ENCODE measurements at places on chromosomes 1 and 21.

DNA sequence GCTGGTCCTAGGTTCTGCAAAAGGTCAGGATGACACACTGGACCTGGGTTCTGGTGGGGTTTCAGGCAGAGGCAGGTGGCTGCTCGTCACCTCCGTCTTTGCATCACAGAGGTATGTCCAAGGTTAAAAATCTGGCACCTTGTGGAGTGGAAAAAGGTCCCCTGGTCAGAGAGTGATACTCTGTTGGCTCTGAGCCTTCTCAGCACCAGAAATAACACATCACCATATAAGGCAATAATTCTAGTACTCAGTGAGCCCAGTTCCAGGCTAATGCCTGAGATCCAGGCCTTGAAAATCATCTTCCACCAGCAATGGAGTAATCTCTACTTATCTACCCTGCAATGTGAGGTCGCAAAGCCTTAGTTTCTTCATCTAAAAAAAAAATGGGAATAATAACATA, 127.3 kb upstream of the C8B start:
- no peak for DNase-seq

- DNase-seq = no peak
Observed at GRCh38 chr1:156581661-156582387, 2.3 kb downstream of the TTC24 start.

DNA sequence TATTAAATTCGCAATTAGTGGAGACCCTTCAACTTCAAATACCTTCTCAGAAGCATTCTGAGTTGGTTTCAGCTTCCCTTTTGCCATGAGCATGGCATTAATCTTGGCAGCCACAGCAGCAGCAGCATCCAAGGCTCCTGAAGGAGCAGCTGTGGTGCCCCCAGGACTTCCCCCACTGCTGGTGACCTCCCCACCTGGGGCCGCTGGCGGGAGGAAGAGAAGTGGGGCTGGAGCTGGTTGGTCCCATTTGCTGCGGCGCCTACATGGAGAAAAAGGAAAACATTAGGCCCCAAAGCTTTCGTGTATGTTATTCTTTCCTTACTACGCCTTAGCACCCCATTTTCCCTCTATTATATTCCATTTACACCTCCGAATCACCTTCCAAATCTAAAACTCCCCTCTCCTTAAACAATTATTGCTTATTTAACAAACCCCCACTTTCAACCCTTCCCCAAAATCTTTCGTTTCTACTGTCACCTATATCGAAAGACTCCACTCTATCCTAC, 569 bp downstream of the KHDC4 start:
- DNase-seq = no peak

- peak; percentile 10 for DNase-seq
Observed at GRCh38 chr21:35853321-35854239, 206.7 kb downstream of the SETD4 start.

- no peak for DNase-seq
Observed at GRCh38 chr1:221908573-221908972, 166.7 kb upstream of the DUSP10 start.

- no peak for DNase-seq
Observed at GRCh38 chr21:44729336-44730027, 18.1 kb upstream of the TSPEAR start.

GRCh38 chr1:80509965-80510522, 1290.7 kb upstream of the ADGRL2 start:
- DNase-seq = no peak

- DNase-seq = no peak
Observed at GRCh38 chr1:156551869-156552268, 20.5 kb downstream of the IQGAP3 start.

- DNase-seq = peak; percentile 48
Observed at GRCh38 chr1:79193211-79194079, 186.9 kb upstream of the ADGRL4 start.

DNA sequence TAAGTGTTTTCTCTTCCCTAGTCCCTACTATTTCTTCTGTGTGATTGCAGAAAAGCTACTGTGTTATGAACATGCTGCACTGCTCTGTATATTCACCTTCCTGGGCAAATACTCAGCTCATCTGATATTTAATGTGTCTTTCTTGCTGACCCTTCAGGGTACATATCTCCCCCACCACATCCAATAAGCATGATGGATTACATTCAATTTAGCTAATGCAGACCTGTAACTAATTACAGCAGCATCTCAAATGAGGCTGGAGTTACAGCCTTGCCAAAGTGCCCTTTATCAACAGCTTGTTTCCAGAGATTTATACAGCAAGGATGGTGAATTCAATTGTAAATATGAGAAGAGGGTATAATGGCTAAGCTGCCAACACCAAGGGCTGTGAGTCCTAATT, 144.0 kb downstream of the KCNH1 start:
- no peak for DNase-seq

DNA sequence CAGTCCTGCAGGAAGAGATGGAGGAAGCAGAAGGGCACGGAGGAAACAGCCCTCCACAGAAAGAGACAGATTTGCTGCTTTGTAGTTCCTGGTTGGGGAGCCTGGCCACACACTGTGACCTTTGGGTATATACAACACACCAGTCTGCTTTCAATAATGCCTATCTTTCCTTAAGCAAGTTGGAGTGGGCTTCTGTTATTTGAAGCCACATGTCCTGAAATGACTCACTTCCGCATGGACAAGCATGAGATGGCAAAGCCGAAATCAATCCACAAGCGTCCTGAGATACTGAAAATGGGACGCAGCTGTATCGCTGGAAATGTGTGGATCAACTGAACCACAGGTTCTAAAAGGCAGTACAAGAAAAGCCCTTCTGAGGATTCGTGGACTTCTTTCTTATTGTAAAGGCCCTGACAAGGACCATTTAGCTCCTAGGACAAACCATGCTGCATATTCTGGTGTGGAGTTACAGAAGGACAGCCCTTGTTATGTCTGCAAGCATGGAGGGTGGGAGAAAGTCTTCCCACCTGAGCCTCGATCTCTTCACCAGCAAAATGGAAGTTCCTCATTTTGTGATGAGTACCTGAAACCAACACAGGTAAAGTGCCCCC, 22.7 kb upstream of the FHAD1 start:
- DNase-seq = no peak

GRCh38 chr1:114522264-114522575, 11.2 kb upstream of the TRIM33 start:
- DNase-seq = no peak

DNA sequence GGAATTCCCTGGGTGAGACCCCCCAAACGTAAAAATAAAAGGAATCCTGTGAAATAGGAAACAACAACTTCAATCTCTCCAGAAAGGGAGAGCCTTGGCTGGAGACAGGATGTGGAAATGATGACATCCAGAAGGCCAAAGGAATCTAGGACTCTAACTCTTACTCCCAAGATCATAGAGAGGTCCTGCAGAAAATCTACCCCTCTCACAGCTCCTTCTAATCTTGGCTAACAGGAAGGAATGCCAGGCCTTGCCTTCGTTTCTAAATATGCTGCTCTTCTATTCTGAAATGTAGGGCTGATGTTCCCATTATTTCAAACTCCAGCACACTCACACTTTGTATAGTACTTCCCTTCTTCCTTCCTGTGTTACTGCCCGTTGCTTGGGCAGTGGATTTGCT, 40.7 kb downstream of the ARHGEF11 start:
- DNase-seq = no peak

DNA sequence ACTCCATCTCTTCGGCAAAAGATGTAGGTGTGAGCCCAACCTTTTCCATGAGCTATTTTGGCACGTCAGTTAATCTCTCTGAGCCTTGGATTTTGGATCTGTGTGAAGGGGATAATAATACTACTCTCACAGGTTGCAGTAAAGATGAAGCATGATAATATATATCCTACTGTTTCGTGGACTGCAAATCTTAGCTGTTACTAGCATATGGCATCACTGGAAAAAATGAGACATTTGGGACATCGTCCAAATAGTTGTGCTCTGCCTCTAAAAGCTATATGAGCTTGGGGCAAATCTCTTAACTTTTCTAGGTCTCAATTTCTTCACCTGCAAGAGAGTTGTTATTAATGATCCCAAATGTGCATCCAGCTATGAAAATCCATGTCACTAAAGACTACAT, 147.4 kb upstream of the ZRANB2 start:
- DNase-seq = peak; percentile 30

GRCh38 chr1:231019711-231020110, 20.3 kb downstream of the FAM89A start:
- DNase-seq = no peak

DNA sequence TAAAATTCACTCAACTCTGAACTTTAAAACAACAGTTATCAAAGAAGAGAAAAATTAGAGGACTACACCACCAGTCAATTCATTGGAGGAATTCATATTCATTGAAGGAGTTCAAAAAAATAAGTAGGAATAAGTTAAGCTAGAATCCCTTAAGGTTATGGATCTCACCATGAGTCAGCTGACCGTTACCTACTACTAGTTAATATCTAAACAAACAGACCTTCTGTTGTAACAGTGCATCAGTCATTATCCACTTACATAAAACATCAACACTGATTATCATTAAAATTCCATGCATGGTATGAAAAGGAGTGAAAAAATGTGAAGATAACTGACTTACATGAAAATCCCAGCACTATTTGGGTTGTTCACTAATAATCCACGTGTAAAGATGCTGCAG, 44.9 kb downstream of the FOXJ3 start:
- DNase-seq = peak; percentile 13

DNA sequence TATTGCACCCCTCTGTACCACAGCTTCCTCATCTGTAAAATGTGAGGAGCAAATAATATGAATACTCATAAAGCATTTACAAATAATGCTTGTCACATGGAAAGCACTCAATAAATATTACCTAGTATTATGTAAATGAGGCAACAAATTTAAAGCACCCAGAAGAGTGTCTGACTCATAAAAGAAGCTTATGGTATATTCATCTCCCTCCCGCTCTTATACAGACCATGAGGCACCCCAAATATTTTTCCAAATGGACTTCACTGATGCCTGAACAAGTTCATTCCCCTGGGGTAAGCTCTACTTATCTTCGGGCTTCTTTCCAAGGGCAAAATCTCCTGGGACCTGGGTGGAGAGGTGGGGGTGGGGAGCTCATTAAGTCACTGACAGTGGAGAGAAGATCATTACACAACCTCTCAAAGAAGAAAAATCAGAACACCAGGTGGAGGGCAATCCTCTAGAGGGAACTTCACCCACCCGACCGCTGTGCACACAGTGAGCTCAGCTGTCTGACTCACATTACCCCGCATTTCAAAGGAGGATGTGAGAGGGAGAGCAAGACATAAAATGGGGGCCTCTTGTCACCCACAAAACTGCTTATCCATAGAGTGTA, 166.2 kb downstream of the ASTN1 start:
- DNase-seq = peak; percentile 3

DNA sequence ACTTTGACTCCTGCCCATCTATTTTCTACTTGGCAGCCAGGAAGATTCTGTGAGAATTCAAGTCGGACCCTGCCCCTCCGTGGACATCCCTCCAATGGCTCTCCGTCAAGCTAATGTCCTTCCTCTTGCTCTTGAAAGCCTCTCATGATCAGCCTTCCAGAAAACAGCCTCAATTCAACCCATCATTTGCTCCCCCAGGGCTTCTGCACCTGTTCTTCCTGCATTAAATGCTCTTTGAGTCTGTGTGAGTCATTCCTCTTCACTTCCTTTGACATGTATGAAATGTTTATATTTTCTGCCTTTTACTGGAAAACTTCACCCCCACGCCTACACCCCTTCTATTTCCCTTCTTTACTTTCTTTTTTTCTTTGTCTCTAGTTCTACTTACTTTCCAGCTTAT, 734.1 kb upstream of the ZP4 start:
- DNase-seq = no peak

- no peak for DNase-seq
Observed at GRCh38 chr1:34361781-34362357, 185.2 kb downstream of the C1orf94 start.

GRCh38 chr21:43190544-43190943, 21.7 kb downstream of the CRYAA start:
- no peak for DNase-seq

GRCh38 chr1:235932090-235932510, 65.4 kb upstream of the LYST start:
- DNase-seq = no peak

- no peak for DNase-seq
Observed at GRCh38 chr1:19814244-19814661, 830 bp downstream of the RNF186 start.

- peak; percentile 48 for DNase-seq
Observed at GRCh38 chr1:205484985-205485967, 19.2 kb upstream of the CDK18 start.

Measured in fibroblast of skin of right biceps (primary cell).